ENCODE measurements at places on chromosomes 6 and 20. TPM values are rescaled to one million over a fixed set of nuclear protein-coding genes. Genes with fewer than 3 reads are reported as not detected.

Gene MYH7B
- total RNA-seq: not detected

Gene NMBR
- under 0.01 TPM for total RNA-seq

Gene GSTA3
- not detected for total RNA-seq

Gene TSHZ2
- total RNA-seq: 0.98 TPM

Gene PLCB4
- 5.0 TPM for total RNA-seq

Gene WFDC2
- not detected for total RNA-seq

Gene SYNE1
- total RNA-seq: 47.9 TPM
